ENCODE measurements at places on chromosomes 2 and 18. TPM values are rescaled to one million over a fixed set of nuclear protein-coding genes. Genes with fewer than 3 reads are reported as not detected.

DNA sequence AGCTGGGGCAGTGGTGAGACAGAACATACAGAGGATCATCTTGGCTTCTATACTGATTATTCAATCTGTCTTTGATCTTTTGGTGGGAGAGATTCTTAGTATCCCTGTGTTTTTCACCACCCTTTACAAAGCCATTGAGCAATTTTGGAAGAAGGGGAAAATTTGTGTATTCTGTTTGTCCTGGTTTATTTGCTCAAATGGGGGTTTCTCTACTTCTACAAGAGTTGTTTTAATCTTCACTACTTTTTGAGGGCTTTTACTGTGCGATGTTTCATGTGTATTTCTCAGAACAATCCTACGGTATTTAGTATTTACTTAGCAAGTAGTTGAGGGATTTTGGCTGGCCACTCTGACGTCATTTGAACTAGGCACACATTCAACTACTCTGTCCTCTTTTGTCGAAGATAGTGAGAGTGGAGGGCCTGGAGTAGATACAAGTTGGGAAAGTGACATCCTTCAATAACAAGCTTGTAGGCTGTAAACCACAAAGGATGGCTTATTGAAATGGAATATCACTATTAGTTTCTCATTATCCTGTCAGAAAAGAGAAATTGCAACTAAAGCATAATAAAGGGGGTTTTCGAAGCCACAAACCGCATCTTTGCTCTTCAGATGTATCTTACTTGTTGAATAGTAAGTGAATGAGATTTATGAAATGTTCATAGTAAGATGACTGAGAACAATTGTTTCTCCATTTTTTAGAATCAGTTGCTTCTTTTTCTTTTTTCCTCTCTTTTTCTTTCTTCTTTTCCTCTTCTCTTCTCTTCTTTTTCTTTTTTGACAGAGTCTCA lies 24.8 kb downstream of the FMNL2 start:
- H3K4me1 ChIP-seq = peaks cover 3% of the 10 kb centered on the region
- no peak for DNase-seq
- no peak overlapping the region for H3K4me3 ChIP-seq
- no peak overlapping the region for H3K27ac ChIP-seq

DNA sequence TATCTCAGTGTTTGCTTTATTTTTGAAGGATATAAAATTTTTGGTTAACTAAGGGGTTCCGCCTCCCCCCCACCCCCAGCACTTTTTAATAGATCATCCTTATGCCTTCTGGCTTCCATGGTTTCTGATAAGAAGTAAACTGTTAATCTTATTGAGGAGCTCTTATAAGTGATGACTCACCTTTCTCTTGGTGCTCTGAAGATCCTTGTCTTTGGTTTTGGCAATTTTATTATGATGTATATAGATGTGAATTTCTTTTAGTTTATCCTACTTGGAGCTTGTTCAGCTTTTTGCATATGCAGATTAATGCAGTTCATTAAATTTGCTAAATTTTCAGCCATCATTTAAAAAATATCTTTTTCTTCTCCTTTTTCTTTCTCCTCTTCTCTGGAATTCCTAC lies 91.7 kb upstream of the CTAGE1 start:
- H3K4me1 ChIP-seq = no peaks in the 10 kb centered on the region
- DNase-seq = no peak
- no peaks in the 10 kb centered on the region for H3K36me3 ChIP-seq
- no peak overlapping the region for H3K27ac ChIP-seq
- no peak overlapping the region for H3K4me3 ChIP-seq

DNA sequence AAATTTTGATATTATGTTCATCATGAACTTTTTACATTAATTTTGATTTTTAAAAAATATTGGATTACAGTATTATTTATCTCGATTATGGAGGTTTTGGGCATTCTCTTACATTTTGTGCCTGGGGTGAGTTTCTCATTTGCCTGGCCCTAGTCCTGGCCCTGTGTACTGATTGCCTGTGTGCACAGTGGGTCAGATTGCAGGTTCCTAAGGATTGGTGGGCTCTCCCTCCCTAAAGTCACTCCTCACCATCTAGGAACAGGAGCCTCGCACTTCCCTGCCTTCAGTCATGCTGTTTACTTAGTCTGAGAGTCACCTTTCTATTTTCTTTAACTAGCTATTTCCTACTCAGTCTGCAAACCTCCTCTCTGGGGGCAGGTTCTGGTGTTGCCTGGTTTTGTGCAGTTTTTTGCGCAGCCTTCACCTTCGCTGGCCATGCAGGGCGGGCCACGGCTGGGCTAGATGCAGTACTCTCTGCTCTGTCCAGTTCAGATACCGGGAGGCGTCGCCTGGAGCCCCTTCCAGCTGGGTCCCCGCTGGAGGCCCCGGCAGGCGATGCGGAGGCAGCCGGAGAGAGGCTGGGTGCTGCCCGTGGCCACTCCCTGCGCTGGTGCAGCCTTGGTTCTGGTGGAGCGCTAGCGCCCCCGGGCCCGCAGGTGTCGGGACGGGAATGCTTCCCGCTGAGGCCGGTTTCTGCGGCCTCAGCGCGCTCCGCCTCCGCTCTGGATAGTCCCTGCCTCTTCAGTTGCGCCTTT lies 23.3 kb upstream of the MC5R start:
- no peak overlapping the region for H3K27ac ChIP-seq
- no peak overlapping the region for H3K4me3 ChIP-seq
- H3K27me3 ChIP-seq = peaks cover 10% of the 10 kb centered on the region
- no peaks in the 10 kb centered on the region for H3K4me1 ChIP-seq
- DNase-seq = peak; percentile 80

- H3K4me3 ChIP-seq = no peak overlapping the region
- no peak overlapping the region for H3K27ac ChIP-seq
- peak; percentile 5 for DNase-seq
- no peaks in the 10 kb centered on the region for H3K27me3 ChIP-seq
- H3K36me3 ChIP-seq = no peaks in the 10 kb centered on the region
These were observed 246.7 kb upstream of the EPHA4 start for GRCh38 chr2:221818616-221819320.

- peaks cover 6% of the 10 kb centered on the region for H3K36me3 ChIP-seq
- peaks cover 26% of the 10 kb centered on the region for H3K4me1 ChIP-seq
- H3K4me3 ChIP-seq = no peak overlapping the region
These were observed 92.7 kb upstream of the WDSUB1 start for GRCh38 chr2:159379181-159379580.

The TRABD2A gene
- 2.0 TPM for polyA plus RNA-seq

The CXCR1 gene
- polyA plus RNA-seq = not detected

Data from small intestine (tissue), 16 donors.